ENCODE measurements at places on chromosomes 11 and 22.
A peak's percentile ranks its signal among the peaks of the same experiment; 100 is the strongest.

- no peak for DNase-seq
These were observed 5.2 kb upstream of the OAF start for GRCh38 chr11:120205596-120206161.

DNA sequence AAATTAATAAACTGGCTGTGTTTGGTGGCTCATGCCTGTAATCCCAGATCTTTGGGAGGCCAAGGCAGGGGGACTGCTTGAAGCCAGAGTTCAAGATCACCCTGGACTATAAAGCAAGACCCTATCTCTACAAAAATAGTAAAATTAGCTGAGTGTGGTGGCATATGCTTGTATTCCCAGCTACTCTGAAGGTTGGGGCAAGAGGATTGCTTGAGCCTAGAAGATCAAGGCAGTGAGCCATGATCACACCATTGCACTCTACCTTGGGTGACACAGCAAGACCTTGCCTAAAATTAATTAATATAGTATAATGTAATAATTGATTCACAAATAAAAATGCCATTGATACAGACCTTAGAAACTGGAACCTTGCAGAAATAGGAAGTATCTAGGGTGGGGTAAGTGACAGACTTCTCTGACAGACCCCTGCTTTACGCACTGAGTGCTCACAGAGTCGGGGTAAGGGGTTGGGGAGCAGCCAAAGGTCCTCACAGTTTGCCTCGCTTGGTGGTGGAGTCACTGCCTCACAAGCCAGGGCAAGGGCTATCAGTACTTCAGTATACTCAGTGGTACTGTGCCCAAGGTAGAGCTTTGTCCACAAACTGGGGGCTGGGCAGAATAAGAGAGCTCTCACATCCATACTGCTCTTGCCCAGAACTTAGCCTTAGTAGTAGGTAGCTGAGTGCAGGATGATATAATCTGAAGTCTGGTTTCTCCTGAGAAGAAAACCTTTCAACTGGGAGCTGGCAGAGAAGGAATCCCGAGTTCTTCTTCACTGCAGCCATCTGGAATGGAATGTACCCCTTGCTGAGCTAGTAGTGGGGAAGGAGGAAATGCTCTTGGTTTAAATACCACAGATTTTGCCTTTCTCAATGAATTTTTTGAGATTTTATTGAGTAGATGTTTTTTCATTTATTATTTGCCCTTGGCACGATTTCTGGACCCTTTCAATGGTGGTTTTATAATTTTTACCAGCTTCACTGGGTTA is 65.5 kb downstream of the EMSY start:
- DNase-seq = no peak

GRCh38 chr11:88454881-88455280 is 117.3 kb upstream of the CTSC start:
- DNase-seq = no peak

GRCh38 chr22:29926057-29926456 is 43.1 kb downstream of the MTMR3 start:
- DNase-seq = no peak

- no peak for DNase-seq
These were observed 117.0 kb downstream of the FANCF start for GRCh38 chr11:22508665-22509064.

DNA sequence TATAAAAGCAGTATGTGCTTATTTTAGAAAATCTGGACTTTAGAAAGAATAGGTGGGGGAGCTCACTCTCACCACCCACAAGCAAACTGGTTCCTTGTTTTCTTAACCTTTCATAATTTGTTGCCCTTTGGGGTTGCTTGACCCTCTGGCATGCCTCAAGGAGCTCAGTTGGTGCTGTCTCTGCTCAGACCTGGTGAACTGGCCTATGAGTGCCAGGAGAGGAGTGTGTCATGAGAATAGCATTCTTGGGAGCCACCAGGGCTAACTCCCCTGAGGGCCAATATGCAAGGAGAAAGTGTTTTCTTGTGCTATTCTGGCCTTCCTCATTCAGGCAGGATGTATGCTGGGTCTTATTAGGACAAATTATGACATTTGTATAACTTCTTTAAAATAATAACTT is 21.0 kb upstream of the AMOTL1 start:
- no peak for DNase-seq

GRCh38 chr11:117427356-117427874 is 99.8 kb downstream of the CEP164 start:
- DNase-seq = no peak

DNA sequence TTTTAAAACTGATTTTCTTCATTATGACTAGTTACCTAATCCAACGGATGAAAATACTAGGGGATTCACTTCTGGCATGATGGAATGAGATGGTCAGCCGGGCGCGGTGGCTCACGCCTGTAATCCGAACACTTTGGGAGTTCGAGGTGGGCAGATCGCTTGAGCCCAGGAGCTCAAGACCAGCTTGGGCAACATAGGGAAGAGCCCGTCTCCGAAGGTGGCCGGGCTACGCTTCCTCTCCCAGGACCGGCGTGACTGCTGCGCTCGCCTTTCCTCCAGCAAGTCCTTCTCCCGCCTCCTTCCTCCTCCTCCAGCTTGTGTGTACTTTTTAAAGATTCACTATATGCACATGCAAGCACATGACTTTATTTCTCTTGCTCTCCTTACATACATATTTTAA is 505.4 kb upstream of the CCDC90B start:
- DNase-seq = no peak

DNA sequence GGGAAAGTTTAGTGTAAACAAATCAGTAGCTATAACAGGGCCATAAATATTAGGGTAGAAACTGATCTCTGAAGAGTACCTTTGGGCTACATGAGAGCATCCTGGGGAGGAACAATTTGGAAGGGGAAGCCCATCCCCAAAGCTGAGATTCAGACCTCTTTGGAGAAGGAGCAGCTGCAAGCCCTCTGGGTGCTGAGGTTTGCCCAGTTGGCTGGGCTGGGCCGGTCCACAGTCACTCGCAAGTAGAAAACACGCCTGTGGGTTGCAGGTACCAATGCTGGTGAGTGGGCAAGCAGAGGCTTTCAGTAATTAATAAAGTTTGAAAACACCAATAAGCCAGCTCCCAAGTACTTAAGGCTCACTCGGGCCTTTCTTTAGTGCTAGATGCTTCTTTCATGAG is 124.5 kb downstream of the ARHGAP8 start:
- no peak for DNase-seq

DNA sequence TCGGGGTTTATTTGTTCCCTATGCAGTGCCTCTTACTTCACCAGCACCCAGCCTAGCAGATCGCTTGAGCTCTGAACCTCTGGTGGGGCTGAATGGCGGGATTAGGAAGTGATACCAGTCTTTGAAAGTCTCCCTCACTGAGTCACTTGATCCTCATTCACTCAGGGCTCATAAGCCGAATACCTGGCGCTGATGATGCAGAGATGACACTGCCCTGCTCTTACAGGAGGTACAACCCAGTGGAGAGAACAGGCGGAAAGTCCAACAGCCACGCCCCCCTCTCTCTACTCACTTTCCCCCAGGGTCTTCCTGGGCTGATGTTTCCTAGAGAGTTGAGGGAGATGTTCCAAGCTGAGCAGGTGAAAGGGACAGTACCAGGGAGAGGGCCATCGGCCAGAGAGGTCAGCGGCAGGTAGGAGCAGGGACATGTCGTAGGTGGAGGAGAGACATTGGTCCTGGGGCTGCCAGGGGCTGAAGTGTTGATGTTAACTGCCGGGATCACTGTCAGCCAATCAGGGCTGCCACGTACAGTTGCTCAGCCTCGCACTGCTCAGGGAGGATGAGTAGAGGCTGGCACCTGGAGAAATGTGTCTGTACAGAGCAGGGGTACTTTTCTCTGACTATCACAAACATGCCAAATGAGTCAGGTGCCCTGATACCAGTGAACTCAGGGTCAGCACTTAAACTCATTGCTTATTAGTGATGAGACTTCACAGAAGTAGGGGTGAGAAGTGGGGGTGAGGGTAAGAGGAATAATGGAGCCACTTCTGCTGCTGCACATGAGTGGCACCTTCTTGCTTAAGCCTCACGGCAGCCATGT is 9.9 kb upstream of the APOBEC3A start:
- no peak for DNase-seq

DNA sequence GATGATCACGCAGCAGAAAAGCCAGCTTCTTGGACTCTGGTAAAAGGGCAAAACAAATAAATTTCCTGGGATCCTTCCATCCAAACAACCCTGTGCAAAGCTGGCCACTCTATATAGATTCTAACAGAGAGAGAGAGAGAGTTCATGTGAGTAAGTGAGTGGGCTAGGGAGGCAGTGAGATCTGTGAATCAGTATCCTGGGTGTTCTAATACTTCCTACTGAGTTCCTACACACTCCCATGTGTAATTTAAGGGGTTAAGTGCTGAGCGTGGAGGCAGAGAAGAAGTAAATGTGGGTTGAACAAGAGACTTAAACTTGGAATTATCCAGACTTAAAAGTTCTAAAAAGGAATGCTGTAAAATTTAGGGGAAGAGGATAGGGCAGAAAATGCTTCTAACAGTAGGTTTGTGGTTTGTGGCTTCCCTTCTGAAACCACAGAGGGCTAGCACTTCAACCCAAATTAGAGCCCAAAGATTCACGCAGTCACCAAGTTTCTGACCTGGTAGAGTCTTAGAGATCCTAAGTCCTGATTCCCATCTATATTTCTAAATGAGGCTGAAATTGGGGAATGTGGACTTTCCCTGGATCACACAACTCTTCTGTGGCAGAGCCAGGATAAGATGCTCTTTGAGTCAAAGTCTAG is 413.9 kb downstream of the TENM4 start:
- no peak for DNase-seq

DNA sequence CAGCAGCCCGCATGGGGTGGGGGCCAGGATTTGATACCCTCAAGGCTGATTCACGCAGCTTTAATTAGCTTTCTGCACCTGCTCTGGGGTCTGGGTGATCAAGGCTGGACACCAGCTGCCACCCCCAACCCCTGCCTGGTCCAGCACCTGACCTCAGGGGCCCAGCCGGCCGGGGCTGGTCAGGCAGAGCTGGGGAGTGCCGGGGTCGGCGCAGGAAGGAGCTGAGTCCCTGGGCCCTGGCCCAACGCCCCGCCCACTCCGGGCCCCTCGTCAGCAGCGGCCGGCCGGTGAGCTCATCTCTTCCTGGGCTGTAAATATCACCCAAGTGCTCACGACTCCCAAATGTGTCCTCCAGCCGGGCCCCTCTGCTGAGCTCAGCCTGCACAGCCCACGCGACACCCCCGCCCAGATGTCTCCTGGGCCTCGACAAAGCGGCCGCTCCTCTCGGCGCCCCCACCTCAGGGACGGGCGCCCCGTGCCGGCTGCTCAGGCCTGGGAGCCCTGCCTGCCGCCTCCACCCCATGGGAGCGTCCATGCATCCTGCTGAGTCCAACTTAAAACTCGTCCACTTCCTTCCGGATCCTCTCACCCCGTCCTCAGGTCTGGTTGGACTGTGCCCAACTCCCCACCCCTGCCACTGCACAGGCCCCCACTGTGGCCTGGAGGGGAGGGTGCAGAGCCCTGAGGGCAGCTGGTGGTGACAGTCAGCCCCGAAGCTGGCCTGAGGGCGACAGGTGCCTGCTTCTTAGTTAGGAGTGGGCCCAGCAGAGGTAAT is 29.0 kb downstream of the RTN4R start:
- no peak for DNase-seq

DNA sequence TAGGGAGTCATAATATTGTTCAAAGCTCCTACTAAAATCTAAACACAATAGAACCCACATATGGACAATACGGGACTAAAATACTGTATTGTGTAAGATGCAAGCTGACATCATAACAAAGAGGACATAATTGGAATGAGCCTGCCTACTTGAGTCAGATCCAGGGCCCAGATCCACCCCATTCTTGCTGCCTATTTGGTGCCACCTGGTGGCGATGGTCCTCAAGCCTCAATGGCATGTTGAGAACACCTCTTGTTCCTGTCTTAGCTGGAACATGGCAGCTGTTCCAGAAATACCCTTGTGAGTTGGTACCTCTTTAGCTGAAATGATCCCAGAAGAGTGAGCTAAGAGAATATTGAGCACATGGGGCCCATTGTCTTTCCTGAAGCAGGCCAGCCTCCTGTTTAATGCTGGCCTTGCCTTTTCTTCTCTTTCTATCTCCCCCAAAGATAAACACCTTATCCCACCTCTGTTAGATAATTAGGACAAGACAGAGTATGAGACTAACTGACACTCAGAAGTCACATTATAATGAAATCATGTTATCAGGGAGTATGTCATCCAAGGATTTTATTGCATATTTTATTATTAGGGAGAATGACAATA is 680.9 kb upstream of the ANO5 start:
- DNase-seq = no peak

DNA sequence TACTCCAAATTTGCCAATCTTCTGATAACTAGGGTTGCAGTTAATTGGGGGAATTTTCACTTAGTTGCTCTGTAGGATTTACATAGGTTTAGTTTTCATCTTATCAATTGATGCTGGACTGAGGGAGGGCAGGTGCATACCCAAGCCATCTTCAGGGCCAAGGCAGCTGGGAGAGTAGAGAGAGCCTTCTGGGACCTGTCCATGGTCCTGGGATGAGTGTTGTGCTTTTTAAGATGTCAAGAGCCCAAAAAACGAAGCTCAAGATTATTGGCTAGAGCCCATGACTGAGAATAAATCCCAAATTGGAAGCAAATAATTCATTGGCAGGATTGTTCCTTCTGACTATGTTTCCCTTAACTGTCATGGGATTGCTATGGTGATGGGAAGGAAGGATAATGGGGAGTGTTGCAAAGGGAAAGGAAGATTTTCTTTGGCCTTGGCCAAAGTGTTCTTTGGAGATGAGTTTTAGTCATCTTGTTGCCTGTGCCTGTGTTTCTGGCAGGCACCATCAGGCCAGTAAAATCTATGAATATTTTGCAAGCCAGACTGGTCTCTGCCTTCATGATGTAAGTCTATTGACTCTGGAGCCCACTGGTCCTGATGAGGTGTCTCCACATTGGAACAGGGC is 4.5 kb downstream of the SLC22A6 start:
- DNase-seq = no peak

DNA sequence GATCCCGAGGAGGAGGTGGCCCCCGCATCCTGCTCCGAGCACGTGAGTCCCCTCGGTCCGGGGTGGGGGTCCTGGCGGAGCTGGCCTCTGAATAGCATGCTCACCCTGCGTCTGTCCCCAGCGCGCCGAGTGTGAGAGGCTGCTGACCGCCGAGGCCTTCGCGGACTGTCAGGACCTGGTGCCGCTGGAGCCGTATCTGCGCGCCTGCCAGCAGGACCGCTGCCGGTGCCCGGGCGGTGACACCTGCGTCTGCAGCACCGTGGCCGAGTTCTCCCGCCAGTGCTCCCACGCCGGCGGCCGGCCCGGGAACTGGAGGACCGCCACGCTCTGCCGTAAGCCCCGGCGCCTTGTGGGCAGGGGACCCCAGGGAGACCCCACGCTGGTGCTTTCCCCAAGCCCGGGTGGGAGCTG is 3.5 kb downstream of the MUC2 start:
- peak; percentile 27 for DNase-seq

DNA sequence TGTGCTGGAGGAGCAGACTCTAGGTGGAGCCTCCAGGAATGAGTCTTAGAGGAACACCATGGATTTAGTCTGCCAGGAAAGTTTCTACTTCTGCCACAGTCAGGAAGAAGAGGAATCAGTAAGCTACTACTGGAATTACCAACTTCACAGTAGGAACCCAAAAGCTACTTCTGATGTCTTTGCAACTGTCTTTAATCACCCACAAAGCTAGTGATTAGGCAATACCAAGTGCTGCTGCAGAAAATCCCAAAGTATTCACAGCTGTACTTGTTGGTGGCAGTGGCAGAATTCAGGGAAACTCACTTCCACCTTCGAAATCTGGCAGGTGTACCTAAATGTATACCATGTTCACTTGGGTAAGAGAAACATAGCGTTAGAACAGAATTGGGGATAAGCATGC is 264.5 kb upstream of the SORL1-AS1 start:
- DNase-seq = no peak

- DNase-seq = no peak
These were observed 81.5 kb upstream of the MYOD1 start for GRCh38 chr11:17637901-17638300.

- DNase-seq = no peak
These were observed 111.8 kb downstream of the MSANTD4 start for GRCh38 chr11:105910095-105910715.
